Bone marrow (tissue), 2 donors: ENCODE measurements at places on chromosomes 11 and 22.

GRCh38 chr11:91158297-91158696 lies 935.4 kb upstream of the CHORDC1 start:
- no peak for DNase-seq

DNA sequence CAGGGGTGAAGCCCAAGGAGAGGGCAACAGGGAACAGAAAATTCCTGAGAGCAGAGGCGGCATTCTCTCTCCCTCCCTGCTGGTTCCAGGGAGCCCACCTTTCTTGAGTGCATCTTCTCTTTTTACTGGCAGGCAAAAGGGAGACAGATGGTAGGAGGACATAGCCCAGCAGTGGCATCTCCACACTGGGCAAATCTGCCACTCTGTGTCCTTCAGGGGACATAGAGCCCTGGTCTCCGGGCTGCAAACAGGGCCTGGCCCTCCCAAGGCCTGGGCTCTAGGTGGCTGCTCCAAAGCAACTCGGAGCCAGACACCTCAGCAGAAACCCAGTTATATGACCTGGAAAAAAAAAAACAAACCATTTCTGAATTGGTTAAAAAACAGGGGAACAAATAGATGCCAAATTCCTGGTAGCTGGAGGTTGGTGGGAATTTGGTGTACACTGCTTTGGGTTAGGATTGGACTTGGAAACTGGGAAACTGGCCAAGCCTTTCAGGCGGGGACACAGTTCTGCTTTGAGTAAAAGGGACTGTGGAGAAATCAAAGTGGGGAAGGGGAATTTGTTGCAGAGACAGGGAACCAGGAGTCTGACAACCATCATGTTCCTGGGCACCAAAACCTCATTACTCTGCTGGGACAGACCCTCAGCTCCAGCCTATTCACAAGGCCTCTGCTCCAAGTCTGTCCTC lies 23.6 kb upstream of the DKK3 start:
- no peak for DNase-seq

GRCh38 chr11:64369440-64370421 lies 10.8 kb downstream of the RPS6KA4 start:
- no peak for DNase-seq

- DNase-seq, result peak; percentile 40
Observed at GRCh38 chr22:35409783-35410662, 10.1 kb downstream of the MCM5 start.

GRCh38 chr22:38135133-38135706 lies 24.7 kb upstream of the BAIAP2L2 start:
- DNase-seq, result no peak

DNA sequence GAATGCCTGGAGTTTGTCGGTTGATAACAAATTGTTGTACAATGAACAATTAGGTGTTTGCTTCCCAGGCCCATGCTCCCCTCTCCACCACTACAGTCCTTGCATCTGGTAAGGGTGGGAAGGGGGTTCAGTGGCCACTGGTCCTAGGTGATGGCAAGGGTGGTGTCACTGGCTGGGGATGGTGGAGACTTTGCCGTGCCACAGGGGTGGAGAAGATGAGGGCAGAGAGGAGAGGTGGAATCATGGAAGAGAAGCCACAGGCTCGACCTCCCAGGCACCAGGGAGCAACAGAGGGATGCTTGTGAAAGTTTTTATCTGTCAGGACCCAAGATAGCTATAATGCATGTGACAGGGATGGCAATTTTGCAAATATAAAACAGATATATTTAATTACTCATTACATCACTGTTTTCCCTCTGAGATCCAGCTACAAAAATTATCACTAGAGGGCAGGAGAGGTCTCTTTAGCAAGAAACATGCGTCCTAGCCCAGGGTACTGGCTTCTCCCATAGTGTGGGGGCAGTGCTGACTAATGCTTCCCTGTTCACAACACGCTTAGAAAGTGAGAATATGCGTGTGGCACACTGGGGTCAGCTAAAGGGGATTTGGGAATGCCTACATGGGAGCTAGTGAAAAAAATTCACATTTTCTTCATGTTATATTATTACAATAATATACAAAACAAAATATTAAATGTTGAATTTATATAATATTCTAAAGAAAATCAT lies 49.0 kb upstream of the AMPD3 start:
- DNase-seq, result no peak

GRCh38 chr22:36455571-36456463 lies 25.6 kb downstream of the TXN2 start:
- no peak for DNase-seq

- no peak for DNase-seq
Observed at GRCh38 chr11:115290893-115291292, 213.3 kb downstream of the CADM1 start.

DNA sequence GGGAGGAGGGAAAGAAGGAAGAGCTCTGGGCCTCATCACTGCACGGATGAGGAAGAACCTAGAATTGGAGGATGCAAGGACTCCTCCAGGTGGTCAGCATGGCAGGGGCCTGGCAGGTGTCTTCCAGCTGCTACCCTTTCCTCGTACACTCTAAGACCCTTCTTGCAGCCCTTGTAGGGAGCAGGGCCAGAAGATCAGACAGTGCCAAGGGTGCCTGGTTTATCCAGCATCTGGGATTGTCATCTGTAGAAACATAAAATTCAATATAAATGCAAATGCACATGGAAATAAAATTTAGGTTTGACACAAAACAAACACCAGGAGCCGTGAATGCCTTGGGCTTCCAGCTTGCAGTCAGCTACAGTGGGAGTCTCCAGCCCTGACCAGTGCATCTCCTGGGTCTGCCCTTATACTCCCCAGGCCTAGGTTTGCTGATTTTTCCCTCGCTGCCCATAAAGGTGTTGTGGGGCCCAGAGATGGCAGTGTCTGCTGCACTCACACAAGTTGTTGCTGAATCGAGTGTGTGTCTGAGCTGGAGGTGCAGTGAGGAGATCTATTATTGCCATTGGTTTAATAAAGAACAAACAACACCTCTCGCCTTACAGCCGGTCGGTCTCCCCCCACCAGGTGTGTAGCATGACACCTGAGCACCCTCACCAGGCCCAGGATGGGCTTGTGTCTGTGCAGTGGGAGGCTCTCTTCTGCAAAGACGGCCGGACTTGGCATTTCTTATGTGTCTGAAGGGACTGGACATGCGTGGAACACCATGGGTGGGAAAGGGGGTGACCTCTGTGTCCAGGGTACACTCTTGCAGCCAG lies 87.1 kb downstream of the BCR start:
- no peak for DNase-seq

- no peak for DNase-seq
Observed at GRCh38 chr11:93537049-93537448, 6.1 kb downstream of the SMCO4 start.

- no peak for DNase-seq
Observed at GRCh38 chr22:42906605-42907348, 49.7 kb upstream of the ARFGAP3 start.

DNA sequence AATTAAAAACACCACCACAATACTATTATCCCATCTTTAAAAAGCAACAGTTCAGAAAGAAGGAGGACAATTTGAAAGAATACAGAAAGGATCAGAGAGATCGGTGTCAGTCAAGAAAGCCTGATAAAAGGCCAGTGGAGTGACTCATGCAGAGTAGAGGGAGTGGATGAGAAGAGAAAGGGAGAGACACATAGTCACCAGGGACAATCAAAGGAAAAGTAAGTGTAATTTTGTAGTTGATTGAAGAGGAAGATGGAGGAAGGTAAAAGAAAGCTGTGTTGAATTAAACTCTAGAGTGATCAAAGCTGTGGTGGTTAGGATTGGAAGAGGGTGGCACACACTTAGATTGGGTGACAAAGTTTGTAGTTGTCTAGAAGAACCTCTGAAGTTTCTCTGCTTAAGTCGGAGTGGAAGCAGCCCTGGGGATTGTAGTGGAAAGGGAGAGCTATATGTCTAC lies 14.1 kb downstream of the SPECC1L start:
- DNase-seq, result peak; percentile 32

GRCh38 chr11:134862587-134863195 lies 450.6 kb upstream of the B3GAT1 start:
- no peak for DNase-seq

DNA sequence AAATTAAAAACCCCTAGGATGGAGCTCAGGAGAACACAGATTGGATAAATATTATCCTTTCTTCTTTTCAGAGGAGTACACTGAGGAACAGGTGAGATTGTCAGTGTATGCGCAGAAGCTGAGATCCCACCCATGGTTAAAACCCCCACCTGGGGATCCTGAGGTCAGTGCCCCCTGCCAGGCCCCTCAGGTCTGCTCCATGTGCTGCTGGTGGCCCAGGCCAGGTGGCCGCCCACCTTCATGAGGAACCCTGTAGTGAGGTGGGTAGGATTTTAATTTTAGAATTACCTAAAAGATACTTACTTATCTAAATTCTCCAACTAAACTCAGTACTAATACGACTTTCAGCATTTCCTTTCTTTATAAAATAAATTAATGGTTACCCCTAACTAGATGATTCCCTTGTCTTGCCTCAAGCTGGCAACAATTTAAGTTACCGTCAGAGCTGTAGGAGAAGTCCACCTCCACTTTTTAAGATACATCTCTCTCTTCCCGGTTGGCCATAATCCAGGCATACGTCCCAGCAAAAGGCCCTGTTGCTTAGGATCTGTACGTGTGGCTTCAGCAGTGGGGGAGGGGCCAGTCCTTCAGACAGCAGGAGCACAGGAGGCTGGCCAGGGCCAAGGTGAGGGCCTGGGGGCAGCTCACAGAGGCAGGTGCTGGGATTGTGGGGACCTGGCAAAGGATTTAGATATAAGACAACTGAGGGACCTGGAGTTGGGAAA lies 61.5 kb upstream of the PITPNB start:
- no peak for DNase-seq

GRCh38 chr11:93983542-93984195 lies 37.5 kb upstream of the HEPHL1 start:
- DNase-seq, result no peak
